ENCODE measurements at places on chromosomes 6 and 20.

- no peak for DNase-seq
Observed at GRCh38 chr20:24535941-24536730, 66.7 kb downstream of the SYNDIG1 start.

DNA sequence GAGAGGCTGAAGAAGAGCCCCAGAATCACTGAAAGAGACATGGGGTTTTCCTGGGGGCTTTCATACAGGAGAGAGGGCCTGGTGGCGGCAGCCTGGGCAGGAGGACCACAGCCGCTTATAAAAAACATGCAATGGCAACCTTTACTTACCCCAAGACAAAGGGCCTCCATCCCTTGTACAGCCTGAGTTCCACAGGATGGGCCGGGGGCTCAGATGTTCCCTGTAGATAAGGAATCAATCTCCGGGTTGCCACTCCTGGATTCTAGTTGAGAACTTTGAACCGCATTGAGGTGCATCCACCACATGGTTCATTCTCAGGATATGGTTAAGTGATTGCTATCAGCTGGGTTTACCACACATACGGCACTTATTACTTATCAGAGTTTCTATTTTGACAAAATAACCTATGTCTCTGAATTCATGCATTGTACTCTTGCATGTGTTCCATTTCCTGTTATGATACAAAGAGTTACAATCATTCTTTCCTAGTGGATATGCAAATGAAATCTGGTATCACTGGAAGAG lies 677.6 kb downstream of the KIF16B start:
- DNase-seq, result no peak

GRCh38 chr20:51767867-51768758 lies at the start of gene ATP9A:
ATP9A (minus strand) TSS chr20:51768390; CDS start chr20:51768369, 21 bp downstream.
- no peak for DNase-seq

DNA sequence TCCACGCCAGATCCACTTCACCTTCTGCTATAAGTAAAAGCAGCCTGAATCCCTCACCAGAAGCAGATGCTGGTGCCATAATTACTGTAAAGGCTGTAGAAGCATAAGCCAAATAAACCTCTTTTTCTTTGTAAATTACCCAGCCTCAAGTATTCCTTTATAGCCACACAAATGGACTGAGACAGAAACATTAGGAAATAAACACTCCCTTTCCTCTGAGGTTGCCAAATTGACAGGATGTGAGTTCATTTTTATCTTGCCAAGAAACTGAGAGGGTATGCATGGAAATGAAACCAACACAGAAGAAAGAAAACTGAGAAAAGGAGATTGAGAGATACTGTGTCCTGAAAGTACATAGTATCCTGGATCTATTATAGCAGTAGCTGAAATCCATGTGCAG lies 481.2 kb downstream of the HAO1 start:
- no peak for DNase-seq

- no peak for DNase-seq
Observed at GRCh38 chr20:9886227-9886626, 47.4 kb upstream of the PAK5 start.

GRCh38 chr6:4281341-4282293 lies 146.2 kb upstream of the ECI2 start:
- no peak for DNase-seq

DNA sequence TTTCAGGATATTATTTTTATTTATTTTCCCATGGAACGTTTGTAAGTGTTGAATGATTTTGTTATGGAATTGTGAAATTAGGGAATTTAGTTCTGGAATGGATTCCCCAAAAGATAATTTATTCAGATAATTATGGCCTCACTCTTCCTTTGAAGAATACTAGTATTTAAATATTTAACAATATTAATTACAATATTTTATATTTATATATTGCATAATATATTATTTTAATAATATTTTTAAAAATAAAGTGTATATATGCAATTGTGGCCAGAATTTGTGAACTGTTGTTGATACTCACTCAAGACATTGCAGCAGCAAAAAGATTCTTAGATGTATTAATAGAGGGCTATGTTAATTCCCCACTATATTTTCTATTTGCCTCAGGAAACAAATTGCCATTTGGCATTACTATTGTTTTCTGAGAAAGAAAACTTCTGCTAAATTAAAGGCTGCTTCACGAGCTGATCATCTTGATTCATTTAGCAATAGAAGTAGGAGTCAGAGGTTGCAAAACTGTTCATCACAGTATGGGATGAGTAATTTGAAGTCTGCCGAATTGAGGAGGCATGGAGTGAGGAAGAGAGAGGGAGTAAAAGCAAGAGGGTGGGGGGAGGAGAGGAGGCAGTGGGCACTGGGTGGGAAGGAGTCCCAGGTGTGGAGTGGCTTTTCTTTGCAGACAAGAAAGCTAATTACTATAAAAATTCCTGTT lies 729.2 kb downstream of the DHX35 start:
- DNase-seq, result no peak

DNA sequence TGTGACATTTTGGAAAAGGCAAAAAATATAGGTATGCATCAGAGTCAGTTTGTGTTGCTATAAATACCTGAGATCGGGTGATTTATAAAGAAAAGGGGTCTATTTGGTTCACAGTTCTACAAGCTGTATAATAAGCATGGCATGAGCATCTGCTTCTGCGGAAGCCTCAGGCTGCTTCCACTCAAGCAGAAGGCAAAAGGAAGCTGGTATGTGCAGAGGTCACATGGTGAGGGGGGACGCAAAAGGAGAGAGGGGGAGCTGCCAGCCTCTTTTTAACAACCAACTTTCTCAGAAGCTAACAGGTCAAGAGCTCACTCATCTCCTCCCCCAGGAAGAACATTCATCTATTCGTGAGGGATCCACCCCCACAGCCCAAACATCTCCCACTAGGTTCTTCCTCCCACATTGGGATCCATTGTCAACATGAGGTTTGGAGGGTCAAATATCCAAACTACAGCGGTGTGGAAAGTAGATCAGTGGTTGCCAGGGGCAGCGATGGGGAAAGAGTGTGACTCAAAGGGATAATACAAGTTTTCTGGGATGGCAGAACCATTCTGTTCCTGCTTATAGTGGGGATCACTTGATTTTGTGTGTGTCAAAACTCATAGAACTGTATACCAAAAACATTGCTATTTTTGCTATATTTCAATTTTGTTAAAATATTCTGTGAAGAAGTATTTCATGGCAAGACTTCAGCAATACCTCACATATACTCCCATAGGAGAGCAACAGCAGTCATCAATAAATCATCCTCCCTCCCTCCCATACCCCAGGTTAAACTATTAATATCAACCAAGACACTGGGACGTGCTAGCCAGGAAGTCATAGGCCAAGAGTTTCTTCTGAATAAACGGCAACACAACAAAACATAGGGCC lies 9.9 kb upstream of the FAM50B start:
- no peak for DNase-seq

GRCh38 chr6:72216222-72217068 lies 330.1 kb downstream of the RIMS1 start:
- no peak for DNase-seq

GRCh38 chr20:62961310-62961783 lies 8.8 kb downstream of the SLC17A9 start:
- no peak for DNase-seq

DNA sequence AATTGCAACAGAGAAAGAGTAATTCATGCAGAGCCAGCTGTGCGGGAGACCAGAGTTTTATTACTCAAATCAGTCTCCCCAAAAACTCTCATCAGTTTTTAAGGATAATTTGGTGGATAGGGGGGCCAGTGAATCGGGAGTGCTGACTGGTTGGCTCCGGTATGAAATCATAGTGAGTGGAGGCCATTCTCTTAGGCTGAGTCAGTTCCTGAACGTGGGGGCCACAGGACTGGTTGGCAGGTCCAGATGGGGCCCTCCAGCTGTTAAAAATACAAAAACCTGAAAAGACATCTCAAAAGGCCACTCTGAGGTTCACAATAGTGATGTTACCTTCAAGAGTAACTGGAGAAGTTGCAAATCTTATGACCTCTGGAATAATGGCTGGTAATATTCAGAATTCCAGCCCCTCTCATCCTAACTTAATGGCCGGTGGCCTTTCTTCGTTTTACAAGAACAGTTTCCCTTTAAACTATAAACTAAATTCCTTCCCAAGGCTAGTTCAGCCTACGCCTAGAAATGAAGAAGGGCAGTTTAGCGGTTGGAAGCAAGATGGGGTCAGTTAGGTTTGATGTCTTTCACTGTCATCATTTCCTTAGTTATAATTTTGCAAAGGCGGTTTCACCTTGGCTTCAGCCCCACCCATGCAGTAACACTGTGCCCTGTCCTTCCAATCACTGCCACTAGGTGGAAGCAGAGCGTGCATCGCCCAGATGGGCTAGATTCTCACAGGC lies 6.8 kb upstream of the MICA start:
- DNase-seq, result no peak

- DNase-seq, result no peak
Observed at GRCh38 chr20:56855708-56856107, 226.6 kb downstream of the TFAP2C start.

All from coronary artery (tissue), 2 donors.